ENCODE measurements at places on chromosomes 1 and 21.

DNA sequence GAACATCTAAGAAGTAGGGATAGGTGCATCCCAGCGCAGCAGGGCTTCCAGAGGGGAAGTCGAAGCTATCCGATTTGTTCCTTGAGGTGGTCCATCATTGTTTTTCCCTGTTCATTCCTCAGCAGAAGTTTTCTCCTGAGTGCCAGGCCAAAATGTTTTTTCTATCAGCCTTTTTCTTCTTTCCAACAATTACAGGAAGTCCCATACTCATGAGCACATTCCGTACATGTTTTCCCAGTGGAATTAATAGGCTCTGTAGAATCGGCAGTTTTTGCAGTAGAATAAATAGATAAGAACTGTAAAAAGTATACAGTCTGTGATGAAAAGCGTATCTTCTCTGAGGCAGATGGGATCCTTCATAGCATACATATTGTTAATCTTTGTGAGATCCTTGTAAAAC lies 24.8 kb downstream of the CD101 start:
- DNase-seq, result no peak

GRCh38 chr1:200364091-200364759 lies 45.6 kb downstream of the ZNF281 start:
- no peak for DNase-seq

DNA sequence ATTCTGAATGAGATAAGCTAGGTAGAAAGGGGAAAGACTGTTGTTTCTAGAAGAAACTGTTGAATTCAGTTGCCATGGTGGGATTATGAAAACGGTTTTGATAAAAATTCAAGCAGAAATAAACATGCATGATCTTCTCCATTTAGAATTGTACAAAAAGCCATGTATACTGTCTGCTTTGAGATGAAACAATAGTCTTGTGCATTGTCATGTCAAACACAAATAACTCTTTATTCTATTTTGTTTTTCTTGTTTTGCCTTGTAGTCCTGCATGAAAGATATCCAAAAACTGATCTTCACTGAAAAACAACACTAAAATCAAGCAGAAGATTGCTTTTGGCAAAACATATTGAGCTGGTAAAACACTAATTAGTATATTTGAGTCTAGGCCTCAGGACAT lies 659.9 kb downstream of the LTN1 start:
- no peak for DNase-seq

GRCh38 chr1:103327054-103327719 lies 198.3 kb upstream of the RNPC3 start:
- DNase-seq, result no peak

DNA sequence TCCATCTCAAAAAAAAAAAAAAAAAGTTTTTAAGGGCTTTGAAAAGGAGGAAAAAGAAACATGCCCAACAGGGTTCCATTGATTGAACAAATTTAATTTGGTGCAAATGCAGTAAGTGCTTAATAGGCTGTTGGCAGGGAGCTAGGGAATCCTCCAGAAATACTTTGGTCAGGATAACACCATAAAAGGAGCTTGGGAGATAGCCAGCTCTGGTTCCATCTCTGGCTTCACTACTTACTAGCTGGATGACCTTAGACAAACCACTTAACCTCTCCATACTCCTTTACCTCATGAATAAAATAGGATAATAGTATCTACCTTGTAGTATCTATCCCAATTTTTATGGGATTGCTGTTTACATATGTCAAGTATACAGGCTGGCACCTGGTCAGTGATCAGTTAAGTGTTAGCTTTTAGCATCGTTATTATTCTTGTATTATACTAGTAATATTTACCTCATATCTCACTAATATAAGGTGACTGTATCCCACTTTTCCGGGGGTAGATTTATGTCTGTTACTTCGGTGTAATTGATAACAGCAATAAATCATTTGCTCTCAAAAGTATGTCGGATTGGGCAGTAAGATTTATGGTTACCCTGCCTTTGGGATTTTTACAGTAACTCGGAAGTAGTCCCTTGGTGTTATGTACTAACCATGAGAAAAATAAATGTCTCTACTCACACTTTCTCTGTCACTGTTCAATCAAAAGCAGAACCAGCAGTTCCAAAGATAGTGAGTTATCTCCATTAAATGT lies 36.4 kb downstream of the BTG3 start:
- DNase-seq, result no peak

- no peak for DNase-seq
Measured at GRCh38 chr21:45015469-45015860, 58.9 kb upstream of the ADARB1 start.

- peak; percentile 53 for DNase-seq
Measured at GRCh38 chr1:30327370-30328099, 395.9 kb downstream of the MATN1 start.

DNA sequence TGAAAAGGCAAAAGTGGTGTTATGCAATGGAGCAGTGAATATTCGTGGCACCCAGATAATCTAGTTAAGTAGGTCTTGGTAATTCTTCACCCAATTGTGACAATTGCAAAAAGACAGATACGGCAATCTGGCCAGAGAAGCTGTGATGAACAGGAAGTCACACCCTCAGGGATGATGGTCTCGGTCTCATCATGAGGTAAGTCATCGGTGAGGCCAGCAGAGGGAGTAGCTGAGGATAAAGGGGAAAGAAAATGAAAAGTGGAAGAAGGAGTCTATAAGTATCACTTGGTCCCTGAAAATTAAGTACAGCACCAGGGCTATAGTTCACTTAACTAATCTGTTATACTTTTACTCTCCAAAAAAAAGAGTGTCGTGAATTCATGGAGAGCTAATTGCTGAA lies 258.8 kb upstream of the NCAM2 start:
- DNase-seq, result no peak
